Stimulated activated CD4-positive, alpha-beta T cell treated with anti-CD3 and anti-CD28 coated beads, TNF-alpha, amount 100 ng/mL, for 24 hours (primary cell): ENCODE measurements at places on chromosomes 12 and 14.

DNA sequence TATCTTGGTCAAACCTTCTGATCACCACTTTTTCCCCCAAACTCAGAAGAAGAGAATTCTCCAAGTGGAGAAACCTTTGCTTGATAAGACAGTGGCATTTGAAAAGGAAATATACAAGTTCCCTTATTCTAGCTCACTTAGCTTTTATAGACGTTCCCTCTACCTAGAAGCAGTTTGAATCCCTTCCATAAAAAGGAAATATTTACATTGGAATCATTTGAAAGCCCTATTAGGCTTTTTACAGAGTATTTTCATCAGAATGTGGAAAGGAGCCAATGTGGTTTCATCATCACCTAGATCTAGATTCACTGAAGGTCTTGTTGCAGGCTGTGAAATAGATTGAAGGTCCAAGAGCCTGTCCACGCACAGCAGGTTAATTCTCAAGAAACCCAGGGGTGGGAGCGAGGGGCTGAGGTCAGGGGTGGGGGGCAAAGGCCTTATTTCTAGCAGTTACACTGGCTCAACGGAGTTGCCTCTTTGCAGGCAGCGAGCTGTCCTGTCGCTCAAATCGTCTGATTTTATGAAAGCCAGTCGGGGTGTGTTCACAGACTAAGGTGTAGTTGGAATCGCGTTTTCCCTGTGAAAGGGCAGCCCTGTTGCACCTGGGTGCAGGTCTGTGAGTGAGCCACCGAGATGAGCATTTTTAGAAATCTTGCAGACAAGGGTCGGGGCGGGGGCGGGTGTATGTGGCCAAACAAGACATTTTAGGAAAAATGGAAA is 45.6 kb downstream of the AACS start:
- DNase-seq: no peak

DNA sequence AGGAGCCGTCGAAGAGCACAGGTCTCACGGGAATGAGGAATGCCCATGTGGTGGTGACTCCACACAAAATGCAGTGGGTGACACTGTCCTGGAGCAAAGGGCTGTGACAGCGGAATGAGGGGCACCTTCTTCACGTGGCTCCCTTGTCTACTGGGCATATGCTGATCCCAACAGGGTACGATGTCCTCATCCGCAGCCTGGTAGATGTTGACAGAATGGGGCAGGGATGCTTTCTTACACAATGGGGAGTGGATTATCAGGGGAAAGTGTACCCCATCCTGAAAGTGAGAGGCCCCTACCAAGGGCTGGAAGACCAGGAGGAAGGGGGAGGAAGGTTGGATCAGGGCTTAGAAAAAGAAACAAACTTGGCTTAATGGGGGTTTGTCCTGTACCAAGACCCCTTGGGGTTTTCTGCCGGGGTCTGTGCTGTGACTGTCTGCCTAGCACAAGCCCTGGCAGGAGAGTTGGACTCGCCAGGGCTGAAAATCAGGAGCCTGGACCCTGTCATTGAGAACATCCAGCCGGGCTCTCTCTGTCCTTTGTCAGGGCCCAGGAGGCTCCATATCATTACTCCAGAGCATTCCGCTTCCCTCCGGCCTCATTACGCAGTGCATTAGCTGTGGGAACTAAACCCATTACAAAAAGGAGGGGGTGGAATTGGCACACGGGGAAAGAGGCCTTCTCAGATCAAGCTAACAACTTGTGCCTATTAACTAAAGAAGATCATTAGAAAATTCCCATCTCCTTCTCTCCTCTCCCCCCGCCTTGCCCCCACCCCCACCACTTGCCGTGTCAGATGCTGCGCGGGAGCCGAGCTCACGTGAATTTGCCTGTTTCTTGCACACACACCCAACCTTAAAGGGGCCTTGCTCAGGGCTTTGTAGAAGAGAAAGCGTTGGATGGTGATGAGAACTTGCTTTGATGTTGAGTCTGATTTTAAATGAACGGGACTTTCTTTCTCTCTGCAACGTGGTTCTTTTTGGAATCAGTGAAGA is 171.8 kb upstream of the PARP11 start:
- DNase-seq: no peak

DNA sequence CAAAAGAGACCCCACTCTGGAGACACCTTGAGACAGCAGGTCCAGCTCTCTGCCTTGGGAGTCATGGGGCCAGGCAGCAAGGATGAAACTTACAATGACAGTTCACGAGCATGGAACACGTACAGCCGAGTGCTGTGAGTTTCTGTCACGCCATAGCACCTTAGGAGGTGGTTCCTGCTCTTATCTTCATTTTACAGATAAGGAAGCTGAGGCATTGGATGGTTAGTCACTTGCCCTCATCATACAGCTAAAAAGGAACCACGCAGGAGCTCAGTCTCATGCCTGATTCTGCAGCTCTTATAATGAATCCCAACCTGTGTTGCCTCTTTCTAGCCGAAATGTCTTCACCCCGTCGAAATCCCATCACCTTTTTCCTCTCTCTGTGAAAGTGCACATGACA is 39.9 kb downstream of the C14orf132 start:
- DNase-seq: no peak

GRCh38 chr14:67704484-67705089 is 2.9 kb downstream of the RDH12 start:
- peak; percentile 4 for DNase-seq

DNA sequence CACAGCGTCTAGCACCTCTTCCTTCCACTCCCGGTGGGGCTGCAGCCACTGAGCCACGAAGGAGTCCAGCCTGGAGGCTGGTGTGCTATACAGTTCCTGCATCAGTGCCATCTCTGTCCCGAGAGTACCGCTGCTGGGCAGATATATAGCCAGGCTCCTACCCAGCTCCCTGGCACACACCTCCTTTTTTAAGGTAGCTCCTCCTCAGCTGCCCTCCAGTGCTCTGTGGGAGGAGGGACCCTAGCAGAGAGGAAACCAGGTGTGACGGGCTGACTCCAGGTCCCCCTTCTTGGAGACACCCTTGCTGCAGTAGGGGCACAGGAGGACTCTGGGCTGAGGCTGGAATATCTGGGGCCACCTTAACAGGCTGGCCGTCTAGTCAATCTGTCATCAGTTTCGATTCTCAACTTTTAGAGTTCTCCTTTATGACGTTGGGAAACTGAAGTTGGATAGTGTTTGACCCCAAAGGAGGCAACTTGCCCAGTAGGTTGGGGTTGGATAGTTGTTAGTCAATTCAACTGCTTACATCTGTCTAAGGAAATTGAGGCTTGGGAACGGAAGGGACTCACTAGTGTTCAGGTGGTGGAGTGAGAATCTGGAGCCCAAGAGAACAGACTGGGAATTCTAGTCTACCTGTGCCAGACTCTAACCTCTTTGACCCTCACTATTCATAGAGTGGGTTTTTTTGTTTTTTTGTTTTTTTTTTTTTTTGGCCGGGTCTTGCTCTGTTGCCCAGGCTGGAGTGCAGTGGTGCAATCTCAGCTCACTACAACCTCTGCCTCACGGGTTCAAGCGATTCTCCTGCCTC is at the start of gene OASL:
OASL (minus strand) TSS at position 386 of the 808 bp plus-strand sequence; CDS start at position 111, 275 bp downstream.
- DNase-seq: no peak

DNA sequence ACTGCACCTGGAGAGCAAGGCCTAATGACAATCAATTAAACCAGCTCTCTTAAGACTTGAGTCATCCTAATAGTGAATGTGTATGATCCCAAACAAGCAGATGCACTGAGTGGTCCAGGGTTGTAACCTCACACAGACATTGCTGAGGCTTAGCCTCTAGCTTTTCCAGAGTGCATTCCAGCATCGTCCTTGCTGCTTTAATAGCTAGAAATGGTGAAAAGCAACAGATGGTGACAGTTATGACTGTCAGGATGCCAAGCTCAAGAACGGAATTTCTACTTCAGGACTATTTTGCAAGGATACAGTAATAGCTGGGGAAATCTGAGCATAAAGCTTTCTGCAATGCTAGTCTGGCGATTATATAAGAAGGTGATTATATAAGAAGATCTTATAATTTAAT is 34.6 kb downstream of the PTPRR start:
- no peak for DNase-seq
